Activated CD4-positive, alpha-beta T cell treated with anti-CD3 and anti-CD28 coated beads, Interleukin-2, amount 50 U/mL, for 24 hours (primary cell): ENCODE measurements at places on chromosomes 11 and 22.
A peak's percentile ranks its signal among the peaks of the same experiment; 100 is the strongest.

DNA sequence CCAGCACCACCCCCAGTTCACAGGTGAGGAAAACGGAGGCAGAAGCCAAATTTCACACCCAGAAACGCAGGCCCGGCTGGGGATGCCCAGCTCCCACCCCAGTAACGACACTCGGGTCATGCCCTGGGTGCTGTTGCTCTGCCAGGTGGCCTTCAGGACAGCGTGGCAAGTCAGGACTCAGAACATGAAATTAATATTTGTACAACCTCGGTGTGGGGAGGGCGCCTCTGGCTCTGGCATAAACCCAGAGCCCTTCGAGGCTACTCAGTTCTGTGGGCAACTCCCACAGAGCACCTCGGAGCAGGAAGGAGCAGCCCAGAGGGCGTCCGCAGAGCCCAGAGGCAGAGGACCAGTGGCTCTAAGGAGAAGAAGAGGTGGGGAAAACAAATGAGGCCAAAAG lies 71.6 kb downstream of the CELSR1 start:
- no peak for DNase-seq

- no peak for DNase-seq
Observed at GRCh38 chr11:123704341-123704740, 37.1 kb downstream of the ZNF202 start.

DNA sequence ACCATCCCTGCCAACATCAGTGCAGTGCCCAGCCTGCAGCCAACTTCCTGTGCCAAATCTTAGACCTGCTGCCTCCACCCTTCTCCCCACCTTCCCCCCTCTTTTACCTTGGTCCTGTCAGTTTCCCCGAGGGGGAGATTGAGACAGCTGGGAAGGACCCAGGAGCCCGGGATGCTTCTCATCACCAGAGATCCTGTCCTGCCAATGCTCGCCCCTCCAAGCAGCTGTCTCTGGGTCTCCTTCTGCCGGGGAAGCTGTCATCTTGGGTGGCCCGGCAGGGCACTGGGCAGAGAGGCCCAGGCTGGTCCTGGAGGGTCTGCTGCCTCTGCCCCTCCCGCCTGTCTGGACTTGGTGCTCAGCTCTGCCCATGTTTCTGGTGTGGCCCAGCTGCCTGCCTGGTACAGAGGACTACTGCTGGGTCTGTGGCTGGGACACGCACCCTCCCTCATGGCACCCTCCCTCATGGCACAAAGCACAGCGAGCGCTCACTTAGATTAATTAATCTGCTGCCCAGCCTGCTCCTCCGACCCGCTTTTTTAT lies 60.4 kb upstream of the THY1 start:
- no peak for DNase-seq

- no peak for DNase-seq
Observed at GRCh38 chr11:115530752-115531151, 26.5 kb upstream of the CADM1 start.

DNA sequence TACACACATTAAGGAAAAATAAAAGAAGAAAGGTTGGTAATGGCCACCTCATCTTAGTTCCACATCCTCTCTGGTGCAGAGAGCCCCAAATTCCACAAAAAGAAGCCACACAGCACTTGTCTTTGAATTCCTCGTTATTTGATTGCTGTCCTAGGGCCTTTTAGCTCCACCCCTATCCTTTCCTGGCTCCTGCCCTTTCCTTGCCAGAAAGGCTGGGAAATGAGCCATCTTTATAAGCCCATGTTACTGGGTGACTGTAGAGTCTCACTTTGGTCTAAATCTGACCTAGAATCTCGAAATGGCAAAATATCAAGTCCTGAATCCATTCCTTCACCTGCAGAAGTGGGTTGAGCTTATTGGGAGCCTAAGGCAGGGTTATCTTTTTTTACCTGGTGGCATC lies 4.3 kb upstream of the TMEM132A start:
- DNase-seq, result no peak

GRCh38 chr22:45026511-45026910 lies 16.7 kb upstream of the PHF21B start:
- no peak for DNase-seq

- DNase-seq, result no peak
Observed at GRCh38 chr11:49377978-49378377, 169.6 kb upstream of the FOLH1 start.

DNA sequence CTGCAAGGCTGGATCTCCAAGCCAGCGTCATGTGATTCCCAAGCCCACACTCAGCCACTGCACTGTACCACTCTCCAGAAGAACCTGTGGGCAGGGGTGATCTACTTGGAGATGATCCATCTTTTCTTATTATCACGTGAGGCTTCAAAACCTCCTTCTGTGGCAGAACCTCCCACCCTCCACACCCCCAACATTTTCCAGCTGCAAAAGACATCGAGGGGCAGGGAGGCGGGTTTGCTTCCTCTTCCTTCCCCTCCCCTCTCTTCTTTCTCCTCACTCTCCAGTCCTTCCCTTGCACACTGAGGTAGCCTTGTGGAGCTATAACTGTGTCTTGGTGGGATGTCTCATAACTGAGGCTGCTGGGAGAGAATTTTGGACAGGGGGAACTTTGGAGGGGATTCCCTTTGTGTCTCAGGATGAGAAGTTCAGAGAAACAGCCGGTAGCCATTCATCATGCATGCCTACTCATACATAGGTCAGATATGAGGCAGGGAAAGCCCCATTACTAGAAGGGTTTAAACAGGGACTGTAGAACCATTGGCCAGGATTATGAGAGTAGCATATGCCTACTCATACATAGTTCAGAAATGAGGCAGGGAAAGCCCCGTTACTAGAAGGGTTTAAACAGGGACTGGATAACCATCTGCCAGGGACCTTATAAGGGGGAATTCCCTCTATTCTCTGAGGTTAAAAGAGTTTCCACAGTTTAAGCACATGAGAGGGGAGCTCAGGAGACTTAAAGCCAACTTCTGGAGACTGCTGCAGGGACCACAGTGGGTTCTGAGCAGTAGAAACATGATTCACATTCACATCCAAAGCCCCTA lies 420.7 kb upstream of the CADM1 start:
- DNase-seq, result peak; percentile 4

DNA sequence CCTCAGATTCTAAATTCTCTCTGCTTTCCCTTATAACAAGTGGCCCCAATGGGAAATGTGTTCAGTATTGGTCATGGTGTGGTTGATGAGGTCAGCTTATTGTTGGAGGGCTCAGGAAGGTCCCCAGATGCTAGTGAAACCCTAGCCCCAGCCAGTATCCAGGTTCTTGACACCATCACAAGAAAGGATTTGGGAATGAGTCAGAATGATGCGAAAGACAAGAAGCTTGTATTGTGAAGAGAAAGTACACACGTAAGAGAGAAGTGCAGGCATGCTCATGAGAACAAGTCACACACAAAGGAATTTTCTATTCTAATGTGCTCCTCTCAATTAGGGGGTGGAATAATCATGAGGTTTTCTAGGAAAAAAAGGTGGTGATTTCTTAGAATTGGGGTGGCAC lies 34.9 kb upstream of the TRPC6 start:
- no peak for DNase-seq

DNA sequence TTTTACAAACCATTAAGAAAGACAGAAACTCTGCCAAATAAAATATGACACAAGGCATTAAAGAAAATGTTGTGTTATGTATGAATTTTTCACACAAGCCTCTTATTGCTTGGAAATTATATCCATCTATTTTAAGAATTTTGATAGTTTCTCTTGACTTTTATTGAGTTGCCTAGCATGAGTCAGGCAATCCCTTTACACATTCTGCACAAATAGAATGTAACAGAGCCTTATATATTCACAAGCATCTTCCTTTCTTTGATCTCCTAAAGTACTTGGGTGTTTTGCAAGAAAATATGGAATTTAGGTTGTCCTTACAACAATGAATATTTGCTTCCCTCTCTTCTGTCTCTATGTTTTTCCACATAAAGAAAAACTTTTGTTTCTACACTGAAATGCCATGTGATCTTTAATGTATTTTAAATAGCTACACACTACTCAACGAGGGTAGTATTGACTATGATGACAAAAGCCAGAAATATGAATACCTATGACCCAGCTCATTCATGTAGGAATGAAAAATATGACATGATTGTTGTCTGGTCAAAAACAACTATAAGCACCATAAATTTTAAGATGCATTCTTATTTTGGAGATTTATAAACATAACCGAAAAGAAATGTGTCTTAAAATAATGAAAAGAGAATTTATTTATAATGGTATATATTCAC lies 398.8 kb downstream of the GUCY1A2 start:
- DNase-seq, result no peak

GRCh38 chr11:2798951-2799761 lies 86.4 kb downstream of the CDKN1C start:
- DNase-seq, result no peak

DNA sequence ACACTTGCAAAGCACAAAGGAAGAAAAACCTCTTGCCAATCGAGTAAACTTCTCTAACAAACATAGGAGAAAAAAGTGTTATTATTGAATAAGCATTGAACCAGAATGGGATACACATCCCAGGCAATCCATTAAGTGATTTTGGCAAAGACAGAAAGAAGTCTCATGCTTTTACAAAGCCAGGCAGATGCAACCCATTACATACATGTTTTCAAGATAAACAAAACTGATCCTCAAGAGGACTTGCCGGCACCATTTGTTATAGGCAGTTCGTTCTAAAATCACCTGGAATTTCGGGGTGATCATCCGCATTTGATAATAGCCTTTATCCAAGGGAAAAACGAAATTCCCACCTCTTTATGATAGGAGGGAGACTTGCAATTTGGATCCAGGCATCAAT lies 97.5 kb upstream of the RAG2 start:
- DNase-seq, result no peak

DNA sequence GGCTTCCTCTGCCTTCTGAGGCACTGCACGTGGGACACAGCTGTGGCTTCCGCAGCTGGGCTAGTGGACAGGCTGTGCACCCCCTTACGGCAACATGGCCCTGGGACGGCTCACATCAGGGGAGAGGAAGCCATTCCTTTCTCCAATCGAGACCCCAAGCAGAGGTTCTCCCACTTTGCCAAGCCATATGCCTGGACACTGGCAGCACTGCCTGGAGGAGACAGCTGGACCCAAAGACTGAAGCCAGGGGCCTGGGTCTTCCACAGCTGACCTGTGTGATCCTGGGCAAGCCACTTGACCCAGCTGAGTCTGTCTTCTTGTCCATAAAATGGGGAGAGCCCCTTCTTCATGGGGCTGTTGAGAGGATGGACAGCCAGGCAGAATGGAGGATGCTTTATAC lies 65.4 kb downstream of the SHISAL1 start:
- DNase-seq, result no peak

GRCh38 chr22:37409459-37410050 lies 17.7 kb downstream of the ELFN2 start:
- no peak for DNase-seq

DNA sequence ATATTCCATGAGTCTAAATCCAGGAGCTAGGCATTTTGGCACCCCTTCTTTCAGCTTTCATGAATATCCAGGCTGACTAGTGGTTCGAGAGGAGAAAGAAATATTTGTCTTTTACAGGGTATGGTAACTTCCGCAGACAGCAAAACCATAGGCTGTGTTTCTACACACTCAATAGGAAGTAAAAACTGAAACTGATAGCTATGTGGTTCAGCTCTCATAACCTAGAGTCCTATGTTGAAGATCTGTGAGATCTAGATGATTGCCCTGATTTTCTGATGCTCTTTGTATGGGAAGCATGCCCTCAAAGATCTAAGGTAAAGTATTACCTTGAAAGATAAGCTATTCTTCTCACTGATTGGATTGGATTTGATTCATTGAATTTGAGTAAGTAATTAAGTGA lies 118.3 kb downstream of the CD44 start:
- DNase-seq, result no peak

DNA sequence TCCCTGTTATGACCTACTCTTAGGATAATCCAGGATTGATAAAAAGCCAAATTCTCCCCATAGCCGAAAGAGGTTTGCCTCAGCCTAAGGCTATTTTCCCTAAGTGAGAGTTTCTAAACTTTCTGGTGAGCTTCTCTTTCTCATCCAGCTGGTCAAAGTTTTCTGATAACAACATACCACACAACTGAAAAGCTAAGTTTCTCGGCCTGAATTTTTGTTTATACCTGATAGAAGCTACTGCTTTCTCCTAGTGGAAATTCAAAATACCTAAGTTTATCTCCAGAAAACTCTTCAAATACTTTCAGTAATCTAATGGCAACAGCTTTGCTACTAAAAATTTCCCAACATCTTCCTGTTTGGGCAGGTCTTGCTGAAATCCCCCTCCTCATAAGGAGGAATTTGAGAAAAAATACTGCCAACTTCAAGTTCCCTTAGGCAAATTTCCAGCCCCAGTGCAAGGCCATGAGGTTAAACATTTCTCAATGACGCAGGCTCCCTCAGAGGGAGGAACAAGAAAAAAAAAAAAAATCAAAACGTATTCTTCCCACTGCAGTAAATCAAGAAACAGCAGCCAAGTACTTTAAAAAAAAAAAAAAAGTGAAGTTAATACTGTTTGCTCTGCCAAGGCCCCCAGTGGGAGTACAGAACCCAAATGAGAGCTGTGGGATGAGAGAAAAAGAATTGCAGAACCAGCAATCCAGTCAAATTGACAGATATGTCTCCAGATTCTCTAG lies 127.0 kb downstream of the MRTFA start:
- DNase-seq, result no peak

DNA sequence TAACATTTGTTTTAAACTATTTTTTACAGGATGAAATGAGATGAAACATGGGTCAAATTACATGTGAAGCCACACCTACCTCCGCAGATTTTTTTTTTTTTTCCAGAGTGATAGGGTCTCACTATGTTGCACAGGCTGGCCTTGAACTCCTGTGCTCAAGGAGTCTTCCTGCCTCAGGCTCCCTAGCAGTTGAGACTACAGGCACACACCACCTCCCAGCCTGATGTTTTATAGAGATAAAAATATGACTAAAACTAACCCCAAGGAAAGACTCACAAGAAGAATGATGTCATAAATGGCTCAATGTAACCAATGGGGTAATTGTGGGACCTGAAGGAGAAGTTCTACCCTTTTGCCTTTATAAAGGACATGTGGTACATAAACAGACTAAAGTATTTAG lies 52.3 kb upstream of the SOX6 start:
- DNase-seq, result no peak

DNA sequence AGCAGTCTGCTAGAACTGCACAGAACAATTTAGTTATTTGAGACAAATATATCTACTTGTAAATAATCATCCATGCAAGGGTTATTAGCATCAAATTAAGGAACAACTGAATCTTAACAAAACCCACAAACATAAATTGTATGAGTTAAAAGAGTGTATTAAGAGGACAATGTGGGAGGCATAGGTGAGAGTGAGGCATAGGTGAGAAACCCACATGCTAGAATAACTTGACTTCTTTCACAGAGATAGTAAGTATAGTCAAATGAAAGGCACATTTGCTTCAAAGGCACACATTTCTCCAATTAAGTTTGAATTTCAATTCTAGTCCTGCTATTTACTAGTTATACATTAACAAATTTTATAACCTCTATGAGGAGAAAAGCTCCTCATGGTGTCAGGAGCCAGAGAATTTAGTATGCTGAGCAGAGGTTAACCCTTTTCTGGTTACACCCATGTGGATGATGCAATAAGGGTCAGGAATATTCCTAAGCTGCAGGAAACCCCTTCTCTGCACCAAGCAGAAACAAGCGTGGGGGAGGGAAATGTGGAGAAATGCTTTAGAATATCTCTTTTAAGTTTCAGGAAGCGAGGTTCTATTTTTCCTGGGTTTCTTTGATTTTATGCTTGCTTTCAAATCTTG lies 264.2 kb downstream of the GRM5 start:
- DNase-seq, result no peak
